ENCODE measurements at places on chromosomes 5 and 9. TPM values are rescaled to one million over a fixed set of nuclear protein-coding genes. Genes with fewer than 3 reads are reported as not detected.
A peak's percentile ranks its signal among the peaks of the same experiment; 100 is the strongest.

GRCh38 chr9:90546200-90546599, 96.4 kb downstream of the DIRAS2 start:
- no peak overlapping the region for H3K4me3 ChIP-seq
- no peaks in the 10 kb centered on the region for H3K4me1 ChIP-seq
- peaks cover 10% of the 10 kb centered on the region for H3K27me3 ChIP-seq

DNA sequence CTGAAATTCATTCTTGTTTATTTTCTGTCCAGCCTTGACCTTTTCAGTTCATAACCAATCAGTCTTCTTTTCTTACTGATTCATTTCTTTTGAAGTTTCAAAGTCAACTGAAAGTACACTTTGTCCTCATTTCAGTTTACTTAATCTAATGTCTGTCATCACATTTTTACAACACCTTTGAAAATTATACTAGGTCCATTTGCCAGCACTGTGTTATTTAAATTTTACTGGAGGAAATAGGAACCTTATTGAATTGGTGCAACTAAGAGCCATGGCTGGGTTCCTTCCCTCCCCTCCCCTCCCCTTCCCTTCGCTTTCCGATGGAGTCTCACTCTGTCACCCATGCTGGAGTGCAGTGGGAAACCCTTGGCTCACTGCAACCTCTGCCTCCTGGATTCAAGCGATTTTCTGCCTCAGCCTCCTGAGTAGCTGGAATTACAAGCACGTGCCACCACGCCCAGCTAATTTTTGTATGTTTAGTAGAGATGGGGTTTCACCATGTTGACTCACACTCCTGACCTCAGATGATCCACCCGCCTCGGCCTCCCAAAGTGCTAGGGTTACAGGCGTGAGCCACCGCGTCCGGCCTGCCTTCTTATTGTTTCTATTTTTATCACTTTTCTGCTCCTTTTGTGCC, 6.3 kb downstream of the RMI1 start:
- H3K36me3 ChIP-seq, result no peaks in the 10 kb centered on the region
- H3K27me3 ChIP-seq, result no peaks in the 10 kb centered on the region
- H3K4me3 ChIP-seq, result no peak overlapping the region
- peaks cover 22% of the 10 kb centered on the region for H3K4me1 ChIP-seq
- peak overlapping the region; percentile 33 for H3K27ac ChIP-seq

GRCh38 chr9:91972076-91972626, 22.1 kb upstream of the ROR2 start:
- H3K4me3 ChIP-seq, result no peak overlapping the region
- no peak for DNase-seq
- H3K27ac ChIP-seq, result no peak overlapping the region
- no peaks in the 10 kb centered on the region for H3K36me3 ChIP-seq

PCDHGA1 gene
- not detected for polyA plus RNA-seq

DNA sequence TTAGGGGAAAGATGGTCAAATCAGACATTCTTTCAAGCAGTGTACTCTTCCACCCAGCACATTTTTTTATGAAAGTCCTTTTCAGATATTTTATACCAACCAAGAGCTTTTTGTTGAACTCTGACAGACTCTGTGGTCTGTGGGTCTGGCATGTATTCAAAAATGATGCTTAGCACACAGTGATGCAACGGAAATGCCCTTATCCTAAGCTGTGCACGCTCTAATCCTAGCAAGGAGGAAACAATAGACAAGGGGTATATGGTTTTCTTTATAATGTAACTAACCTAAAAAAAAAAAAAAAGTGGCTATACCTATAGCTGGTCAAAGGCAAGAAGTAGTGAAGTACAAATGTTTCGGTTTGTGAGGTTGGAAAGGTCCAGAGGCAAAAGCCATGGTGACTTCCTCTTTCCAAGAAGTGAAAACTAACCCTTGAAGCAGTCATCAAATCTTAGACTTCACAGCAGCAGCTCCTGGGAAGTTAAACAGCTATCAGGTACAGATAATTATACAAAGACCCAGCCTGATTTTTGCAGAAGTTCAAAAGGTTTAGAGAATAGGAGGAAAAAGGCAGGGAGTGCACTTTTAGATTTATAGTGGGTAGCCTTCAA, 82.5 kb downstream of the SEMA6A start:
- no peak overlapping the region for H3K4me3 ChIP-seq
- no peaks in the 10 kb centered on the region for H3K27me3 ChIP-seq
- peaks cover 23% of the 10 kb centered on the region for H3K4me1 ChIP-seq
- no peak for DNase-seq

DNA sequence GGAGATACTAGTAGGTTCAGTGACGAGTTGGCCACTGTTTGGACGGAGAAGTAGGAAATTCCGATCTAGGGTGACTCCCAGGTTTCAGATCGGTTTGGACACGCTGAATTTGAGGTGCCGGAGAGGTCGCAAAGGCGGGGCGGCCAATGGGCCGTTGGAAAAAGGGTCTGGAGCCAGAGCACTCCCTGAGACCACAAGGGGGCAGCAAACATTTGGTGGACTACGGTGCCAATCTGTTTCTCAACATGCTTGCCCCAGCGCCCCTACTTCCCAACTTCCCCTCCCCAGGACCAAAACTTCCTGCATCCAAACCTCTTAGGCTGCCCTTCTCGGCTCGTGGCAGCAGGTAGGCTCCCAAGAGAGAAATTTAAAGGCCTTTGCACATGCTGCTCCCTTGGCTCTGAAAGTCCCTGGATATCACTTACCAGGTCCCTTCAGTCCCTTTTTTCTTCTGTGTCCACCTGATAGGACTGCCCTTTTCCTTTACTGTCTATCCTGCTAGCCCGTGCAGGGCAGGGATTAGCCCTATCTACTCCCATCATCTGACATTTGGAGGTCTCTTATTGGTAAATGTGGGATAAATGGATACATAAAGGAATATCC, 992 bp upstream of the RPP25L start:
- DNase-seq, result peak; percentile 75
- peak overlapping the region; percentile 91 for H3K4me3 ChIP-seq
- peaks cover 24% of the 10 kb centered on the region for H3K36me3 ChIP-seq
- peak overlapping the region; percentile 78 for H3K27ac ChIP-seq
- H3K4me1 ChIP-seq, result peaks cover 22% of the 10 kb centered on the region

CSF2 gene
- not detected for polyA plus RNA-seq

DNA sequence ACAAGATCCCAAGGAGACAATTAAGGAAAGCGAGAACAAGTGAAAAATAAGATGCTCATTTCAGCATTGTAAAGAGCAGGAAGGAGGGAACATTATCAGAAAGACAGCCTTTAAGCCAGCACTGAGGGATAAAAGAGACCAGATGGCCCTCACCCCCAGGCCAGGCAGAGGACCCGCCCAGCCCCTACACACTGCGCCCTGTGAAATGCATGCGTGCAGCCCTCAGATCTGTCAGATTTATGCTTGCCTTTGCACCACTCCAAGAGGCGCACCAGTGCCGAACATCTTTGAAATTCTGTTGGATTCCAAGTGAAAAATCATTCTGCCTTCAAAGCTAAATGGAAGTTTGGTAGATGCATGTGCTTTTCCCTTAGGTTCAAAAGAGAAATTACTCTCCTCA, 378.0 kb downstream of the MLLT3 start:
- H3K27ac ChIP-seq, result no peak overlapping the region
- H3K4me3 ChIP-seq, result no peak overlapping the region
- H3K27me3 ChIP-seq, result peaks cover 16% of the 10 kb centered on the region
- peaks cover 8% of the 10 kb centered on the region for H3K36me3 ChIP-seq

DNA sequence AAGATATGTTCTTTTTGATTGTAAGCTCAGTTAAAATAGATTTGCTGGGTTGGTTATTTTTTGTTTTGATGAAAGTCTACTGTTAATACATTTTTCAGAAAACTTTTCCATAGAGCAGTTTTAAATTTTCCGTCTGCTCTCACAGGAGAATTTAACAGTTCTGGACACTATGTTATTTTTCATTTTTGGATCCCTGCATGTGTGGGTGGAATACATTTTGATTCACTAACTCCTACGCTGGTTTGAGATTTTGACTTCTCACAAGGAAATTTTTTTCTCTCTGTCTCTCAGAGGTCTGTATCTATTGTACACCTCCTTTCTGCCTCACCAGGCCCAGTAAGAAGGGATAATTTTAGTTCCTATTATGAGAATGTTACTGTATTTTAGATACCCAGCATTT, 502.4 kb downstream of the CDH10 start:
- no peak overlapping the region for H3K27ac ChIP-seq
- no peaks in the 10 kb centered on the region for H3K27me3 ChIP-seq
- DNase-seq, result no peak
- H3K4me1 ChIP-seq, result no peaks in the 10 kb centered on the region

DNA sequence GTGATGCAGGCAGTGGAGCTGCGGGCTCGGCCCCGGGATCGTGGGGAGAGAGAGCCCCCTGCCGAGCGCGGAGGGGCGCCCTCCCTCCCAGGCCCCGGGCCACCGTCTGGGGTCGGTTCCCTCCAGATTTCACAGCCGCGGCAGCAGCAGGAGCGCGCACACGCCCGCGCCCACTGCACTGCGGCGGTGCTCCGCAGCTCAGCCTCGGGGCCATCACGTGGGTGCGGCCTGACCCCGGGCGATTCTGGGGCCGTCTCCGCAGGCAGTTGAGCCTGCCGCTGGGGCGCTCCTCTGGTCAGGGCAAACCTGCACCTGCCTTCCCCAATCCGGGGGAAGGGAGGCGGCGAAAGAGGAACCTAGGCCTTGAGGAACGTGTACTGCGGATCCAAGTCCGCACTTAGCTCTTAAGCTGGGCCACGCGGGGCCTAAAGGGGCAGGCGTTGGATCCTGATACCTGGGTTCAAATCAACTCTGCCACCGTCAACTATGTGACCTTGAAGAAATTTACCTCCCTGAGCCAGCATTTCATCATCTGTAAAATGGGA, 9.4 kb upstream of the DELE1 start:
- peaks cover 28% of the 10 kb centered on the region for H3K4me1 ChIP-seq
- H3K27ac ChIP-seq, result no peak overlapping the region
- H3K27me3 ChIP-seq, result peaks cover 5% of the 10 kb centered on the region
- H3K4me3 ChIP-seq, result peak overlapping the region; percentile 83

REEP5 gene
- 98.3 TPM for polyA plus RNA-seq

DNA sequence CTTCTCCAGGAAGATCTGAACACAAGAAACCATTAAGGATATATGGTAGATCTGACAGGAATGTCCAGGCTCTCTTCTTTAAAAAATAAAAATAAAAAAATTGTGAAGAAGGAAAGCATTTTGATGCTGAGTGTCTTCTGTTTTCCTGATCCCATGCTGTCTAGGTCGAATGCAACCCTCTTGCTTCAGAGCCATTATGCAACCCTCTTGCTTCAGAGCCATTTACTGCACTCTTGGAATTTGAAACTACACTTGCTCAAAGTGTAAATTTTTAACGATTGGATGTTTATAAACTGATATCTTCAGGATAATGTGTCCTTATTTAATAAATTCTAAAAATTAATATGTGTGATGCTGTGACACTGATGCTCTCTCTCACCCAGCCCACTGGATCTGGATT, 505.1 kb downstream of the DNAH5 start:
- H3K4me1 ChIP-seq, result no peaks in the 10 kb centered on the region
- no peaks in the 10 kb centered on the region for H3K36me3 ChIP-seq
- DNase-seq, result no peak
- H3K4me3 ChIP-seq, result no peak overlapping the region
- no peak overlapping the region for H3K27ac ChIP-seq
- H3K27me3 ChIP-seq, result no peaks in the 10 kb centered on the region

SCGB3A2 gene
- polyA plus RNA-seq, result not detected

DNA sequence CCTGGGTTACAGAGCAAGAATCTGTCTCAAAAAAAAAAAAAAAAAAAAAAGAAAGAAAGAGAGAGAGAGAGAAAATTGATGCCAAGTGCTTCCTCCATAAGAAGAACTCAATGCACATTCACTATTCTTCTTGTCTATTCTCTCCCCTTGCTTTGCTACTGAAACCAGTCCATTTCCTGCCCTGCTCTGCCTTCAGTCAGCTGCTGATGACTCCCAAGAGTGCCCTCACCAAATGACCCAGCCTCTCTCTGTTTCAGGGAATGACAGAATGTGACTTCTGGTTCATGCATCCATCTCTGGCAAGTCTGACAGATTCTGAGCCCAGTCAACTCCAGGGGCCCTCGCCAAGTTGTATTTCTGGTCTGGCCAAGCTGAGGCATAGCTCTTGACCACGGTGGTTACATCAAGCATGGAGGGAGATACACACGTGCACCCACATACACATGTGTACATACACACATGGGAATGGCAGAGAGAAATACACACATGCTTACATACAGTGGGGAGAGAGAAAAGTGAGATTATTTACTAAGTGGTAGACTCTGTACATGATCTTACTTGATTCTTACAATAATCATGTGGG, 106.2 kb downstream of the NSG2 start:
- no peak overlapping the region for H3K27ac ChIP-seq
- H3K4me3 ChIP-seq, result no peak overlapping the region
- no peaks in the 10 kb centered on the region for H3K4me1 ChIP-seq
- peaks cover 8% of the 10 kb centered on the region for H3K36me3 ChIP-seq
- DNase-seq, result no peak
- H3K27me3 ChIP-seq, result peaks cover 11% of the 10 kb centered on the region

- H3K27ac ChIP-seq, result no peak overlapping the region
- H3K27me3 ChIP-seq, result peaks cover 9% of the 10 kb centered on the region
- no peaks in the 10 kb centered on the region for H3K36me3 ChIP-seq
- DNase-seq, result no peak
- peaks cover 23% of the 10 kb centered on the region for H3K4me1 ChIP-seq
Observed at GRCh38 chr9:134373269-134373668, 47.0 kb downstream of the RXRA start.

TNFAIP8 gene
- 336 TPM for polyA plus RNA-seq

- no peaks in the 10 kb centered on the region for H3K27me3 ChIP-seq
- no peak overlapping the region for H3K27ac ChIP-seq
- H3K4me1 ChIP-seq, result peaks cover 8% of the 10 kb centered on the region
- no peak overlapping the region for H3K4me3 ChIP-seq
Observed at GRCh38 chr5:61701877-61702602, 370.0 kb downstream of the ZSWIM6 start.

DNA sequence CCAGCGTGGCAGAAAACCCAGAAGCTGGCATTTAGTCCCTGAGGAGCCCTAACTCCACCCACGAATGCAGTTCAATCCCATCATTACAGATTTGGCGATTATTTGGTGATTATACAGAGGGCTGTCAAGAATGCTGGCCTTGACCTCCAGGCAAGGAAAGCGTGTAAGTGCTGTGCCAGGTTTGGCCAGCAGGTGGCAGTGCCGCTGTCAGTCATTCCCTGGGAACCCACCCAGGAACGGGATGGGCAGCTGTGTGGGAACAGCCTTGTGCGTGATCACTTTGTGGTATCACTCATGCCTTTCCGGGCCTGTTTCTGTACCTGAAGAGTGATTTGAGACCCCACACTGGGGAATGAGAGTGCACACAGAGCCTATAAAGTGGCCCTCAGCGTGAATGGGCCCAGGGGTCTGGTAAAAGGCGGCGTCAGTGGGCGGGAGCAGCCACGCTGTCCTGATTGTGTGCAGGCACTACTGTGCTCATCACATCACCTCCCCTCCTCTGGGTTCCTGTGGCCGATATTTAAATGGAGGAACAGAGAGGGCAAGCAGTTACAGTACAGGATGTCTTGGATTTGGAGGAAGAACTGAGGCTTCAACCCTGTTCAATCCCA, 215.6 kb downstream of the ROR2 start:
- H3K36me3 ChIP-seq, result no peaks in the 10 kb centered on the region
- H3K27me3 ChIP-seq, result peaks cover 27% of the 10 kb centered on the region
- no peak overlapping the region for H3K4me3 ChIP-seq
- no peaks in the 10 kb centered on the region for H3K4me1 ChIP-seq

GRCh38 chr9:21542787-21543186, 60.7 kb upstream of the IFNE start:
- DNase-seq, result no peak
- H3K36me3 ChIP-seq, result no peaks in the 10 kb centered on the region
- no peak overlapping the region for H3K27ac ChIP-seq
- H3K4me3 ChIP-seq, result no peak overlapping the region
- no peaks in the 10 kb centered on the region for H3K4me1 ChIP-seq

FGF18 gene
- polyA plus RNA-seq, result not detected

PDE8B gene
- polyA plus RNA-seq, result 0.05 TPM

All from naive B cell (primary cell).